ENCODE measurements at places on chromosomes 5 and 9. TPM values are rescaled to one million over a fixed set of nuclear protein-coding genes. Genes with fewer than 3 reads are reported as not detected.

DNA sequence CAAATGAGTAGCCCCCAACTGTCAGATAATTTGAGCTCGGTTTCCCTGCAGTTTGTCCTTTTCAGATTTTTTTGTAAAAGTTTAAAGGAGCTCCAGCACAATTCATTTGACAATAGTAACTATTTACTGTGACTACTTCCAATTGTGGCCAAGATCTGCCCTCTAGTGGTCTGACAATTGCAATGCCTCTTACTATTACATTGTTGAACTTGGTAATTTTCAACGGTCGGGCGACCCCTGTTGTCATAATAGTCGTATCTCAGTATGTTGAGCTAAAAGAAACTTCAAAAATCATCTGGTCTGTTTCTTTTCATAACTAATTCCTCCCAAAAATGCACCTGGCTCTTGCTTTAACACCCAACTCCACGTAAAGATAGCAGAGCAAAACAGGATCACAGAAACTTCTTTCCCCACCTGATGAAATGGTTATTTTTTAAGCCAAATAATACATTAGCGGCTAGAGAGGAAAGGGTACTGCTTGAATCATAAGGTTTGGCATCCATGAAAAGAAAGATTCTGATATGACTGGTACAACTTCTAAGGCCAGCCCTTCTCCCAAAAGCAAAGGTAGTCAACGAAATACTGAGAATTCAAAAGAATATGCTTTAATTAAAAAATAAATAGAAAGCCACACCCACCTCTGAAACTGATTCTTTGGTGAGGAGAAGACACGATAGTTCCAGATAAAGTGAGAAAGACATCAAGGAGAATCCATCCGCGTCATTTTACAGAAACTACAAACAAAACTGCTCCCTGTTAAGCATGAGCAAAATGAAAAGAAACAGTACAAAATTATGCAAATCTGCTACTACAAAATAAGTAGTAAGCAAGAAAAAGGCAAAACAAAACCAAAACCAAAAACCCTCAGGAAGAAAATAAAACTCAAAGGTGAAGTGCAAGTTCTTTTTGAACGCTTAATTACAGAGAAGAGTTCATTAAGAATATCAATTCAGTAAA lies 76.9 kb upstream of the HTR4 start:
- DNase-seq = peak; percentile 93

GRCh38 chr5:178145965-178146820 lies 7.5 kb downstream of the NHP2 start:
- peak; percentile 82 for DNase-seq

DNA sequence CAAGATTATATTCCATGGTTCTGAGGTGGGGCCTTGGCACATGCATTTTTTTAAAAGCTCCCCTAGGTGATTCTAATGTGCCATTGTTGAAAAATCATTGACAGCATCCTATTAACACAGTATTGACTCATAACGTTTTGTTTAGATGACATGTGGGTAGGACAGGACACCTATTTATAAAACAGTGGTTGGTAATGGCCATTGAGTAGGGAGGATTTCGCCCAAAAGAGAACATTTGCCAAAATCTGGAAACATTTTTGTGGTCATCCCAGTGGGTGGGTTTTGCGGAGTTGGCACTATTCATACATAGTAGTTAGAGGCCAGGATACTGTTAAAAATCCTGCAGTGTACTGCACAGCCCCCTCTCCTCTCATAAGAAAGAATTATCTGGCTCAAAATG lies 6.4 kb upstream of the CHD1 start:
- no peak for DNase-seq

Gene PCDHA5
- 2.2 TPM for total RNA-seq

Gene CCDC69
- 28.7 TPM for total RNA-seq

Gene DMRT1
- 0.24 TPM for total RNA-seq

DNA sequence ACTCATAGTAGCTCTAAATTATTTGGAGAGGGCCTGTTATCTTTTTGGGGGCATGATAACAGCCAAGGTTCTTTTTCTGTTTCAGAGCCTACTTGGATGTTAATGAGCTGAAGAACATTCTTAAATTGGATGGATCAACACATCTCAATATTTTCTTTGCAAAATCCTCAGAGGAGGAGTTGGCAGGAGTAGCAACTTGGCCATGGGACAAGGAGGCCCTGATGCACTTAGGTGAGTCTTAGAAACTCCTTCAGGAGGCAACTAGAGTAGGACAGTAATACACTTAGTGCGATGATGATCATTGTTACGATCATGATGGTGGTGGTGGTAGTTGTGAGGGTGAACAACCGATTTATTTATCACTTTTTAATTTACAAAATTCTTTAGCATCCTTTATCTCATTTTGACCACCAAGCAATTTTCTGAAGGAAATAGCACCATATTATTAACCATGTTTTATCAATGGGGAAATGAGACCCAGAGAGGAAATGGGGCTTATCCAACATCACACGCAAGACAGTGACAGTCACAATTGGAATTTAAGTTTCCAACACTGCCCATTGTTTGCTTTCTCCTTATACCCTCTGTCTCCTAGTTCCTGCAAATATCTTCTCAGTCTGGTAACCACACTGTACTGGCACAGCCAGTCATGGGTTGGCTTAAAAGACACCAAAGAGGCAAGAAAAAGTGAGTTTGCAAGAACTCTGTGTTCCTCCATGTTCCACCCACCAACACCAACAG lies 54.0 kb downstream of the PAPPA start:
- DNase-seq = no peak

GRCh38 chr9:20906326-20906725 lies 125.1 kb downstream of the HACD4 start:
- DNase-seq = no peak

DNA sequence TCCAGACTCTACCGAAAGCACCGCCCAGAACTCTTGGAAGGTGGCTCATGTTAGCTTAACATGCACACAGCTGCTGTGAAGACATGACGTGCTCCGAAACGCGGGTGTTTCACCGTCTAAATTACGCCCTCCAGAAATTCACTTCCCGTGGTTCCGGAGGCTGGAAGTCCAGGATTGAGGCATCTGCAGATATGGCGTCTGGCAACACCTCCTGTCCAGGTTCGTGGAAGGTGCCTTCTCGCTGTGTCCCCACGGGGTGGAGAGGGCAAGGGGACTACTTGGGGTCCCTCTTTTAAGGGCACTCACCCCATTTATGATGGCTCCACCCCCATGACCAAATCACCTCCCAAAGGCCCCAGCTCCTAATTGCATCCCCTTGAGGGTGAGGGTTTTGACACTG lies 348.0 kb upstream of the IRX2 start:
- no peak for DNase-seq

- DNase-seq = no peak
Observed at GRCh38 chr9:98218562-98219363, 26.3 kb upstream of the CORO2A start.

- DNase-seq = no peak
Observed at GRCh38 chr5:75324791-75325190, 12.2 kb upstream of the HMGCR start.

DNA sequence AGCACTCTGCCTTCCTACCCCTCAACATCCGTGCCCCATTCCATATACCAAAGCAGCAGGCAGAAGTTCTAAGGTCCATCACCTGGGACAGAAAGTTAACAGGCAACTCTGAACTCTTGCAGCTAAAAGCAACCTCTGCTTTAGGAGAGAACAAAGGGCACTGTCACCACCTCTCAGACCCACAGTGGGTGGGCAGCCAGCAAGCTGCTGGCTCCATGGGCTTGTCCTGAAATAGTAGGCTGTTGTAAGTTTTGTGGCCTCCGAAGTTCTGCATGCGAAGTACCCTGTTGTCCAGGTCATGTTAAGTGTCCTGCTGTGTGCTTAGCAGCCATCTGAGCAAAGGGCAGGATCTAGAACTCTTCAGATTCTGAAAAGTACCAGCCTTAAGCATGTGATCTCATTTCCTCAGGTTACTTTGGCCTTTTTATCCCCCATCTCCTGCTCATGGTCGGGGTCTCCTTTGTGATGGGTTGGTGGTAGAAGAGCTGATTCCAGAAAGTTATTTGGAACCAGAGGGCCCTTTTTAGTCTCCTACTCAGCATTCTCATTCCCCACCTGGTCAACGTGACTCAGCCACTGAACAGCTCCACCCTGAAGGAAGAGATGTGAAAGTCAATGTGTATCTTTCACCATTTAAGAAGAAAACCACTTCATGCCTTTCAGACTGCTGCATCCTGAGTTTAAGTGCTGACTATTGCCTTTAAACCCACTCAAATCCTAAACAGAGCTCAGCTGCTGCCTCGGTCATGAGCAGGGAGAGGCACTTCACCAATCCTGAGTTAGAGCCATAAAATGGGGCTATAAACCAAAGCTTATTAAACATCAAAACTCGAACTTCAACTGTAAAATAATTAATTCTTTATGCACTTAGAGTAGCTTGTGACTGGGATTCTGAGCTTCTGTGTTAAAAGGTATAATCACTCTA lies 121.4 kb downstream of the DPYSL3 start:
- peak; percentile 17 for DNase-seq

GRCh38 chr9:91101611-91102168 lies 260.0 kb downstream of the AUH start:
- no peak for DNase-seq

- DNase-seq = no peak
Observed at GRCh38 chr5:164553851-164554250, 1048.4 kb downstream of the MAT2B start.

Gene ST8SIA4
- 6.0 TPM for total RNA-seq

Gene NOL8
- 17.3 TPM for total RNA-seq

DNA sequence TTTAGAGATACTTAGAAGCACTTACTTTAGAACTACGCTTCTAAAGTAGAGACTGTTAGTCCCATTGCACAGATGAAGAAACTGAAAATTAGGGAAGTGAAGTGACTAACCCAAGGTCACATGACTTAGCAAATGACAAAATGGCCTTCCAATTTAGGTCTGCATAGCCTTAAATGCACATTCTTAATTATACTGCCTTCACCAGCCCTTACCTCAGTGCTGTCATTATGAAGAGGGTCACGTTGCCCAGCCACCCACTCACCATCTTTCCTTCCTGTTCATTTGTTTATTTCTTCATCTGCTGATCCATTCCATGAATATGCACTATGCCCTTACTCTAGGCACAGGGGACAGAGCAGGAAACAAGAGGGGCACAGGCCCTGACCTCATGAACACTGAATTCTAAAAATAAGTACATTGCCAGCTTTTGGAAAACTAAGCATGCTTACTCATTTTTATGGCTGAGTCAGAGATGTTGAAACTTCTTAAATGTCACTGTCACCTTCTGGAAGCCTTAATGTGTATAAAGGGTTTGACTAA lies 8.6 kb downstream of the HAVCR2 start:
- no peak for DNase-seq

- peak; percentile 68 for DNase-seq
Observed at GRCh38 chr5:7856855-7857254, 5.9 kb upstream of the CFAP90 start.

Gene PRELID2
- total RNA-seq = 24.7 TPM

DNA sequence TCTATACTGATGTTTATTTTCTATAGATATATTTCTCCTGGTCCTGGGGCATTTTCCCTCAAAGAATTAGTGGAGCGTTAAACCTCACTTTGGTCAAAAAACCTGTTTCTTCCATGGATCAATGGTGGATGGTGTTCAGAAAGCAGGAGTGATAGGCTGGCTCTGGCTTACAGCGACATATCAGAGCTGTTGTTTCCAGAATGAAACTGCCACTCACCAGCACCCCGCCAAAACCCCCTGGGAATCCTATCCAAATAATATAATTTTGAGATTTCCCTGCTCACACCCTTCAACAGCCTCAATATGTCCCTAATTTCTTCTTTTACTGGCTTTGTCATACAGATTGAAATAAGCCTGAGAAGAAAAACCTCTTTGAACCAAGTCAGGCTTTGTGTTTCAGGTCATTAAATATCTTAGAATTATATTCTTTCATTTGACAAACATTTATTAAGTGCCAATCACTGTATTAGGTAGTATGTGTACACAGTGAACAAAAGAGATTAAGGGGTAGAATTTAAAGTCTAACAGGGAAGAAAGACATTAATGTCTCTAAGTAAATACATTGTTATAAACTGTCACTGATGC lies 144.5 kb upstream of the GPR151 start:
- no peak for DNase-seq

Data from hepatocyte (in vitro differentiated cells).